Muscle of leg (tissue), 16 donors: ENCODE measurements at places on chromosomes 13 and 19. TPM values are rescaled to one million over a fixed set of nuclear protein-coding genes. Genes with fewer than 3 reads are reported as not detected.

- DNase-seq, result no peak
These were observed 1417.0 kb downstream of the EFNB2 start for GRCh38 chr13:105118426-105118985.

DNA sequence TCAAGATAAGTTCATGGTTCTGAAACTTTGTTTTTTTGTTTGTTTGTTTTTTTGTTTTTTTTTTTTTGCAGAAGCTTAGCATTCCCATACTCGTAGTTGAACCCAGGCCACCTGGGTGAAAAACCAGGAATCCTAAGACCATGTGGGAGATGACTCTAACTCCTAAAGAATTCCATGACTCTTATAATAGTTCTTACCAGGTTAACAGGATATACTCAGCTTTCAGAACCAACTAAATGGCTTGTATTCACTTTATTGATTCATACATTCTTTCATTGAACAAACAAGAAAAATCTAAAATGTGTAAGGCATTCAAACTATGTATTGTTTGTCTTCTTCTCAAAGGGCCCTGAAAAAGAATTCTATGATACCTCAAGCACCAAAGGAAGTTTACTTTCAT is 40.5 kb upstream of the KLF5 start:
- DNase-seq, result no peak

GRCh38 chr13:113460599-113460998 is 7.3 kb upstream of the ADPRHL1 start:
- DNase-seq, result no peak

GRCh38 chr19:952049-952679 is 26.3 kb downstream of the ARID3A start:
- no peak for DNase-seq

CGB1 gene
- not detected for polyA plus RNA-seq

- DNase-seq, result no peak
These were observed 1262.4 kb upstream of the PCDH20 start for GRCh38 chr13:62678039-62678438.

DNA sequence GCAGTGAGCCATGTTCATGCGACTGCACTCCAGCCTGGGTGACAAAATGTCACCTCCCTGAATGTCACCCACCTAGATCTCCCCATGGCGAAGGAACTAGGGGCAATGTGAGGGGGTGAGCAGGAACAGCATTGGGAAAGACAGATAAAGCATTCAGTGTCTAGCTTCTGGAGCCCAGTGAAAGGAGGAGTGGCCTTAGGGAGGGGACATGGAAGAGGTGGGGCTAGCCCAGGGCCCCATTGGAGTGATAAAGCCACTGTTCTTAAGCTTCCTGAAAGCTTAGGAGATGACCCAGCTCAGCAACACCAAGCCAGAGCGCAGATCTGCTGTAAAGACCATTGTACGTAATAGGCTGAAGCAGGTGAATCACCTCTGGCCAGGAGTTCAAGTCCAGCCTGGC is 13.0 kb upstream of the KCNN1 start:
- DNase-seq, result no peak

- DNase-seq, result peak; percentile 58
These were observed 45.6 kb downstream of the CELF5 start for GRCh38 chr19:3269916-3270671.

DNA sequence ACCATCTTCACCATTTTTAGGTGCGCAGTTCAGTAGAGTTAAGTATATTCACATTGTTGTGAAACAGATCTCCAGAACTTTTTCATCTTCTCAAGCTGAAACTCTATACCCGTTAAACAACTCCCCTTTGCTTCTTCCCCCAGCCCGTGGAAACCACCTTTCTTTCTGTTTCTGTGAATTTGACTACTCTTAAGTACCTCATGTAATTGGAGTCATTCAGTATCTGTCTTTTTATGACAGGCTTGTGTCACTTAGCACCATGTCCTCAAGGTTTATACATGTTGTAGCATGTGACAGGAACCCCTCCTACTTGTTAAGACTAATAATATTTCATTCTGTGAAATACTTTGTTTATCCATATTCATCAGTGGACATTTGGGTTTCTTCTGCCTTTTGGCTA is 52.8 kb downstream of the TNFRSF19 start:
- DNase-seq, result no peak

FGF22 gene
- 0.11 TPM for polyA plus RNA-seq

DNA sequence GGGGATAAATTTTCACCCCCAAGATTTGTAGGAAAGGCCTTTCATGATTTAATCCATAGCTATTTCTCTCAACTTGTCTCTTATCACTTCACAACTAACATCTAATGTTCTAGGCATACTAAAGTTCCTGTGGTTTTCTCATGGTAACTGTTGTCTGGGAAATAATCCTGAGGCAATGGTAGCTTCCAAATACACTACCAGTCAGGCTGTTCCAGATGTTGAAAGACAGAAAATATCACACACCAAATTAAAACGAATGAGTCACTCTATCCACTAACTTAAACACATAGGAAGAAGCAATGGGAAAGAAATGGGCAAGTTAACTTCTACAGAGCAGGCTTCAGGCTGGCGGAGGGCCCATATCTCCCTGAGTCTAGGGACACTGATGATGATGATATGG is 77.7 kb upstream of the MYO16 start:
- DNase-seq, result no peak

GPC6 gene
- 14.4 TPM for polyA plus RNA-seq

IL4I1 gene
- polyA plus RNA-seq, result 1.1 TPM

DNA sequence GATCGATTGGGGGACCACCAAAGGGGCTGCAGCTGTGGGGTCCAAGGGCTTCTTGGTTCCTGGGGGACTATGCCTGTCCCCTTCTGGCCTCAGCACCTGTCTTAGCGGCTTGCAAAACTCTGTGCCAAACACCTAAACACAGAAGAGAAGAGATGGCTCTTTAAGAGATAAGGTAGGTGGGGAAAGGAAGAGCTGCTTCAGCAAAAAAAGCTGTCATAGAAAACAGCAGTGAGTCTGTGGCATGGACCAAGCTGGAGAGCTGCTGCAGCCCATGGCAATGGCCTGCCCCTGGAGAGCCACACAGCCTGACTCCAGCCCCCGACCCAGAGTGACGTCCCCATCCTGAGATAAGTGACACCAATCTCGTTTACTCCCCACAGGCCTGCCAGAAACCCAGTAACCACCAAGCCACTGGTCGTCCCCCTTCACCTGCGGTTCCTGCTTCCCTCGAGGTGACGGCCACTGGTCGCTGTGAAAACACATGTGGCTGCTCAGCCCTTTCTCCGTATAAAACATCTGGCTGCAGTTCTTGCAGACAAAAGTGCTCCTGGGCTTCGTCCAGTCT is 25.0 kb upstream of the NAPA start:
- DNase-seq, result no peak

DNA sequence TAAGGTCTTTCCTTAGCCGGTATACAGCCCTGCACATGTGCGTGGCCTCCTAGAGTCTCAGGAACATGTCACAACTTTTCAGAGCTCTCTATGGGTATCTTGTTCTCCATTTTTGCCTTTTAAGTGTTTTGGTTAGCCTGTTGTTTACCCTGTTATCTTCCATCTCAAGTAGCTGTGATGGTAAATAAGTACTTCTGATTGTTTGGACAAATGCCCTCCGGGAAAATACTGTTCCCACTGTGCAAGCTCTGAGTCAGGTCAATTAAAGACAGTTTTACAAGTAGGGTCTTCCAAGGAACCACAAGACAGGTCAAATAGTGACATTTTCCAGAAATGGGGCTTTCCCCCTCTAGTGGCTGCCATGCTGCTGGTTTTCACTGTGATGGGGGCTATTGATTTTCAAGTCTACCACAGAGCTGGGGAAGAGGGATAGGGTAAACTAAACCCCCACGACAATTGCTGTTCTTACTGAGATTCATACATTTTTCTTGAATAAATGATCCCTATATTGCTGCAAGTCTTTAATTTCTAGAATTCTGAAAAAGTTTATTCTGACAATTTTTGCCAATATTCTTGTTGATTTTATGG is 109.5 kb downstream of the TM9SF2 start:
- no peak for DNase-seq

CBLC gene
- 2.6 TPM for polyA plus RNA-seq
